ENCODE measurements at places on chromosomes 1 and 21.

DNA sequence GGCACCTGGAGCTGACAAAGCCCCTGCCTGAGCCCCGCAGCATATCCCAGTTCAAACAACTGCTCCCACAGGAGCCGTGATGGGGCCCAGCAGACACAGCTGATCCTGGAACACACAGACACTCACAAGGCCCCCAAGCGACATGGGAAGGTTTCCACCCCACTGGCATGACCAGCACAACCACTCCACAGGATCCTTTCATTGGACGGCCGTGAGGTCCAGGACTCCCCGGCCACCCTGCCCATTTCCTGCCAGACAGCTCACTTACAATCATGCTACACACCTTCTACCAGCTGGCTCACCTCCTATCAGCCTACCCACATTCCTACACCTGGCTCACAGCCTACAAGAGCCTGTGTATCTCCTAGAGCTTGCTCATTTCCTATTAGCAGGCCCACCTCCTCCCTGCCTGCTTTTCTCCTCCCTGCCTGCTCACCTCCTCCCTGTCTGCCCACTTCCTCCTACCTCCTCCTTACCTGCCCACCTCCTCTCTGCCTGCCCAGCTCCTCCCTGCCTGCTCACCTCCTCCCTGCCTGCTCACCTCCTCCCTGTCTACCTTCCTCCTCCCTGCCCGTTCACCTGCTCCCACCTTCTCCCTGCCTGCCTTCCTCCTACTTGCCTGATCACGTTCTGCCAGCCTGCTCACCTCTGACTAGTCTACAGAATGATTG is 73.9 kb downstream of the MATN1 start:
- DNase-seq: no peak

DNA sequence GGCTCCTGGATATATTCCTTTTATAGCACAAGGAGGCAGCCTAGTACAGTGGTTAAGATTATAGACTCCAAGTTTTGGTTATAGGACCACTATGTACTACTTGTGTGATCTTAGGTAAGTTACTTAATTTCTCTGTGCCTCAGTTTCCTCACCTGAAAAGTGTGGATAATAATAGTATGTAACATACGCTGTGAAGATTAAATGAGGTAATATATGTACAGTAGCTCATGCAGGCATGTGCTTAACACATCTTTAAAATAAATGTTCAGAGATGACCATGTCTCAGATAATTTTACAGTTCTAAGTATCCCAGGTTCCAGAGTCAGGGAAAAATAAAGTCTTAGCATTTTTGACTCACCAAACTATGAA is 55.7 kb upstream of the TRABD2B start:
- DNase-seq: no peak

DNA sequence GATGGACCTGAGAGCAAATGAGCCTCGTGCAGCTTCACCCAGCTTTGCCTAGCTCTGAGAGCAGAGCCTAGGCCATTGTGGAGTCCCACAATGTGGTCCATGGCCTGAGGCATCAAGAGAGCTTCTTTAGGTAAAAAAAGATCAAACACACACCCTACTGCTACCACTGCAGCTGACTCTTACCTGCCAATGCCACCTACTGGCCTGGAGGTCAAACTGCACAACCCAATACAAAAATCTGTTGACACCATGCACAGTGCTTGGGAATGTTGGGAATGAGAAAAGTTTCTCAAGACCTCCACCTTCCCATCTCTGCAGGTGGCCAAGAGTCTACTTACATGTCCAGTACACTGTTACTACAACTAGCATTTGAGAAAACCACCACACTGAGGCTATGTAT is 60.6 kb downstream of the UCHL5 start:
- no peak for DNase-seq

GRCh38 chr1:115648717-115649691 is 7.2 kb downstream of the VANGL1 start:
- DNase-seq: no peak

DNA sequence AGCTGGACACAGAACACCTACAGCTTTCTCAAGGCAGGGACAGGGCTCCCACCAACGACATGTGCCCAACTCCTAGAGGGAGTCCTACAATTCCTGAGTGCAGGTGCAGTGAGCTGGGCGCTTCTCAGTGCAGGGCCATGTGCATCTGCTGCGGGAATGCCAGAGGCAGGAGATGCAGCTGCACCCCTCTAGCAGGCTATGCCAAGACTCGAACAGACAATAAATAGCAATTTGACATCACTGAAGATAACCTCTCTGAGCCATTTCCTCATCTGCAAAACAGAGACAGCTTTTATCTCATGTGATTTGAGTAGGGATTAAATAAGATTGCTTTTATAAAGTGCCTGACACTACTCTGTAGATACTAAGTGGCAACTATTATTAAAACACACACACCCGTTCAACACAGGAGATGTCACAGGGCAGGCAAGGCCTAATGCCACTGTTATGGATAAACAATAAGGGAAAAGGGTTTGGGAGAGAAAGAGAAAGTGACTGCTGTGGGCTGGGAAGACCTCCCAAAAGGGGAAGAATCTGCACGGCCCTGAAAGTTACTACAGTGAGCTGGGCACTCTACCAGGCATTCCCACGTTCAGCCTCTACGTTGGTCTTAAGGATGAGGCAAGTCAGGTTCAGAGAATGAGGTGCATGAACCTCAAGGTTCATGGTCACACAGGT is 5.7 kb downstream of the SLC9A1 start:
- DNase-seq: peak; percentile 26
